Transverse colon (tissue), 4 donors: ENCODE measurements at places on chromosomes 5 and 9.
A peak's percentile ranks its signal among the peaks of the same experiment; 100 is the strongest.

GRCh38 chr5:113384782-113385285 is 50.0 kb downstream of the TSSK1B start:
- DNase-seq, result no peak
- H3K4me1 ChIP-seq, result no peaks in the 10 kb centered on the region
- H3K4me3 ChIP-seq, result no peak overlapping the region
- H3K27ac ChIP-seq, result no peak overlapping the region
- H3K27me3 ChIP-seq, result no peaks in the 10 kb centered on the region

GRCh38 chr5:110853267-110853666 is 114.5 kb downstream of the SLC25A46 start:
- no peak overlapping the region for H3K27ac ChIP-seq
- no peak for DNase-seq
- no peaks in the 10 kb centered on the region for H3K4me1 ChIP-seq
- H3K4me3 ChIP-seq, result no peak overlapping the region

DNA sequence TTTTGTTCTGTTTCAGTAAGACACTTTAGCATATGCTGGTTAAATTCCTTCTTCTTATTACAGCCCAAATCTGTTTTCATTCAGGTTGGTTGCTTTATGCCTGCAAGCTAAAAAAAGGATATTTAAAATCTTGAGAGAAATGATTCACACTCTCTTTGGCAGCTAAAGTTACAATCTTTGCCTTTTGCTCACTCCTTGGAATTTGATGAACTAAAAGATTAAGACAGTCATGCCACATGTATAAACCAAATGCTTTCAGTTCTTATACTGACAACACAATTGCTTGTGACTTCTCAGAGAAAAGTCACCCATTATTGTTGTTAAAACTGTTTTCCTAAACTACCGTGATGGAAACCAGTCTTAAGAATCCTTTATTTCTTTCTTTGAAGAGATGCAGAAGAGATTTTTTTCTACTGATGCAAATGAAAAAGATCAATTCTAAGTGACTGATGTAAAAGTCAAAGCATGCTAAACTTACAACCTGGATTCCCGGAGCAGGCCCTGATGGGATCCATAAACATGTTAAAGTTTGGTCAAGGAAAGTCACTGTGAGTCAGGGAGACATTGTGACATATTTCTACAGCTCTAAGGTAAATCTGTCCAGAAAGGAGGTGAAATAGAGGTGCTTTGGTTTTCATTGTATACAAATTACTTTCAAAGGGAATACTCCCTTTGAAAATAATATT is 144.2 kb upstream of the CDH10 start:
- H3K27me3 ChIP-seq, result no peaks in the 10 kb centered on the region
- H3K36me3 ChIP-seq, result no peaks in the 10 kb centered on the region
- DNase-seq, result no peak

GRCh38 chr5:172951371-172952033 is 7.7 kb upstream of the RPL26L1 start:
- H3K4me1 ChIP-seq, result no peaks in the 10 kb centered on the region
- H3K27ac ChIP-seq, result no peak overlapping the region
- DNase-seq, result no peak
- H3K4me3 ChIP-seq, result no peak overlapping the region

DNA sequence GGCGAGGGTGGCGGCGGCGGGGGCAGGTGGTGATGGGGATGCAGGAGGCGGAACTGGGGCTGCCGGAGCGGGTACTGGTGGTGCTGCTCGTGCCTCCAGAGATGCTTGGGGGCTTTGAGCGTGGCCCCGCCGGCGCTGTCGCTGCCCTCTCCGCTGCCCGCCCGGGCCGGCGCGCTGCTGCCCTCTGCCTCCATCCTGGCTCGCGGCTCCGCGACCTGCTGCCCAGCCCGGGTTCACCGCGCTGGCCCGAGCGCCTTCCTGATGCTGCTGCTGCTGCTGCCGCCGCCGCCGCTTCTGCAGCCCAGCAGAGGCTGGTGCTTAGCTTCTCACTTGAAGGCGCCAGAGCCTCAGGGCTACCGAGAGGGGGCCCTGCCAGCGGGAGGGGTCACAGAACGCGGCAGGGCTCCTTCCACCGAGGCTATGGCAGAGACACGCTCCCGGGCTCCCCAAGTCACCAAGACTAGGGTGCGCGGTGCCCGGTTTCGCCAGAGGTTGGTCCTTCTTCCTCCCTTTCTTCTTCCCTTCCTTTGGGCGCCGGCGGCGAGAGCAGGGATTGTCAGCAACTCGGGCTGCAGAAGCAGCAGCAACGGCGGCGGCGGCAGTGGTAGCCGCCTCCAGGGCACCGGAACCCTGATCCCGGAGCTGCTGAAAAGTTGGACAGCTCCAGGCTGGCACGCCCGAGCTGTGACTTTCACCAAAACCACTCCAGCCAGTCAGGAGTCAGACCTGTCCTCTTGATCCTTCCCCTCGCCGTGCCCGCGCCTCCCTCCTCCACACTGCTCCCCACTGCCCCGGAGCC is at the start of gene PDE4D:
TSS of gene PDE4D (minus strand) at position 298 of the 799 bp plus-strand sequence.
- H3K36me3 ChIP-seq, result no peaks in the 10 kb centered on the region
- peaks cover 56% of the 10 kb centered on the region for H3K27me3 ChIP-seq
- DNase-seq, result peak; percentile 19
- H3K4me3 ChIP-seq, result peak within 1 kb of the TSS; percentile 12
- H3K27ac ChIP-seq, result no peak within 1 kb of the TSS

DNA sequence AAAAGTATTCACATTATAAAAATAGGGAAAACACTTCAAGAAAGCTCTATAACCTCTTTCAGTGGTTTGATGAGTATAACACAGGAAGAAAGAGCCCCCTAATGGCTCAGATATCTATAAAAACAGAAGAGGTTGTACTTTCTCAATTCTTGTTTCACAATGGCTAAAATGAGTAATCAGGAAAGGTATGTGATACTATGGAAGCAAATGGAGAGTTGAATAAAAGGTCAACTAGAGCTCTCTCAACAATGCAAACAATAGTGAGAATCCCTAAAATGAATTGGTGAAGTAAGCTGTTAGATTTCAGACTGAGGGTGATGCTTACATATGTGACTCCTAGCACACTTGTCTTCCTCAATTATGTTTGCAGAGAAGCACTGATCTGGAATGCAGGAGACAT is 584.6 kb upstream of the CDH18 start:
- H3K36me3 ChIP-seq, result no peaks in the 10 kb centered on the region
- H3K4me1 ChIP-seq, result no peaks in the 10 kb centered on the region
- no peak for DNase-seq
- no peaks in the 10 kb centered on the region for H3K27me3 ChIP-seq
- no peak overlapping the region for H3K4me3 ChIP-seq
- no peak overlapping the region for H3K27ac ChIP-seq

DNA sequence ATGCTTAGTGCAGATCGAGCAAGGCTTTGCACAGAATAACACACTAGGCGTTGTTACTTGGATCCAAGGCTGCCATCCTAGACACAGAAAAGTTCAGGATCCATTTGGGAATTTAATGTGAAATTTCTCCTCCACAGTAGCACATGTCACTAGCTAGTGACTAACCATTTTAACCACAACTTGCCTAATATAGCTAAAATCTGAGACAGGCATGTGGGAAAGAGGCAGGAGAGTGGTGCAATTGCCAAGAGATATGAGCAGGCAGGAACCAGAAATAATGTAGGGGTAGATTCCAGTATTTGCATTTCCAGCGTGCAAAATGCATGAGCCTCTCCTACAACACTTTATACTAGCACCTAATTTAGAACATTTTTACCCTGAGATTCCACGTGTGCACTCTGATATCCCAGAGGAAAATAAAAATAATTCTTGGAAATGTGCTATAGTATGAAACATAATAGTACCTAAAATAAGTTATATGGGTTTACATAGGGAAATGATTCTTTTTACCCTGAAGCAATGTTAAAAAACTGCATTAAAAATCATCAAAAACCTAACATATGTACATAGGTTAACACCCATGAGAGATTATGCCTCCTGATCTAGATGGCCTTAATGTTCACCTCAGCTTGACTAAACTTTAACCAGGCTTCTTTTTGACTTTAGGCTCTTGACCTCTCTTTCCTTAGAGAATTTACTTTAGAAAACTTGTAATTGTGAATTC is 1230.6 kb upstream of the NUDT12 start:
- no peak overlapping the region for H3K27ac ChIP-seq
- no peaks in the 10 kb centered on the region for H3K36me3 ChIP-seq
- H3K4me3 ChIP-seq, result no peak overlapping the region
- no peak for DNase-seq

- H3K27me3 ChIP-seq, result no peaks in the 10 kb centered on the region
- H3K36me3 ChIP-seq, result no peaks in the 10 kb centered on the region
- no peak overlapping the region for H3K4me3 ChIP-seq
- H3K27ac ChIP-seq, result no peak overlapping the region
- H3K4me1 ChIP-seq, result no peaks in the 10 kb centered on the region
These were observed 547.3 kb upstream of the C9orf72 start for GRCh38 chr9:28120626-28121025.

GRCh38 chr9:30522061-30522460 is 1862.4 kb upstream of the ACO1 start:
- no peak overlapping the region for H3K27ac ChIP-seq
- H3K27me3 ChIP-seq, result no peaks in the 10 kb centered on the region
- no peak overlapping the region for H3K4me3 ChIP-seq
- no peak for DNase-seq
- H3K36me3 ChIP-seq, result no peaks in the 10 kb centered on the region
- H3K4me1 ChIP-seq, result no peaks in the 10 kb centered on the region

DNA sequence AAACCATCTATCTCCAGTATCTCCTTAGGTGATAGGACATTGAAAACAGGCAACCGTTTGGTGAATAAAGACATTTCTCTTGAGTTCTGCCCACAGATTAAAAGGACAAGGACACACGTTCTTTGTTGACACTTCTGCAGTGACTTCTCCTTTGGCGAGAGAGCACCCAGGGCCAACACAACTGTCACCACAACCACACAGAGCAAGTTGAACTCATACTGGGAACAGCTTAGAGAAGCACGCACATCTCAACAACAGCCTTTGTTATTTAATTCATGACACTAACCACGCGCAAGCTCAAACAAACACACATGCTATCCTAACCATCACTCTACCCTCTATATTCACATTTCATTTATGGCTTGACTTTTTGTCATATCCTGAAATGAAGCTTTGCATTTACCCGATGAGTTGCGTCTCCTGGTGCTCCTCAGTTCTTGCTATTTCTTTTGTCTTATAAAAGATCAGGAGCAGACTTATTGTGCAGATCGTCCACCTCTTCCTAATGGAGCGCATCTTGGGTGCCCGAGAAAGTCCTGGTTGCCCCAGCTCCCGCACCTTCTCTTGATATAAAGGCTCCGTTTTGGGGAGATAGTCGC is 543 bp downstream of the ST8SIA4 start:
- DNase-seq, result no peak
- H3K27me3 ChIP-seq, result peaks cover 48% of the 10 kb centered on the region
- peaks cover 16% of the 10 kb centered on the region for H3K4me1 ChIP-seq
- peak overlapping the region; percentile 16 for H3K4me3 ChIP-seq
- H3K27ac ChIP-seq, result peak overlapping the region; percentile 78

DNA sequence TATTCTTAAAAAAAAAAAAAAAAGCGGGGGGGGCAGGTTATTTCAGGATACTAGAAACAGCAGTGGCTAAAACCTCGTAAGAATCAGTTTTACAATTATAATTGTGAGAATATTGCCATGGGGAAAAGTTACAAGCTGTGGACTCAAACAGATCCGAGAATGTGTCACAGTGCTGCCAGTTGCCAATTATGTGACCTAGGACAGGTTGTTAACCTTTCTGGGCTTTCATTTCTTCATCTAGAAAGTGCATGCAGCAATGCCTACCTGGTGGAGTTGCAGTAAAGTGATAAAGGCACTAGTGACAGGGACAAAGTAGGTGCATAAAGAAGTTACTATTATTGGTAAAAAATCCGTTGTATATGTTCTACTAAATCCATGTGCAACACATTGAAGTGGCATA is 75.8 kb downstream of the CDH6 start:
- no peak for DNase-seq
- H3K27ac ChIP-seq, result no peak overlapping the region
- H3K36me3 ChIP-seq, result no peaks in the 10 kb centered on the region
- H3K4me1 ChIP-seq, result peaks cover 5% of the 10 kb centered on the region
- H3K27me3 ChIP-seq, result no peaks in the 10 kb centered on the region
- no peak overlapping the region for H3K4me3 ChIP-seq

DNA sequence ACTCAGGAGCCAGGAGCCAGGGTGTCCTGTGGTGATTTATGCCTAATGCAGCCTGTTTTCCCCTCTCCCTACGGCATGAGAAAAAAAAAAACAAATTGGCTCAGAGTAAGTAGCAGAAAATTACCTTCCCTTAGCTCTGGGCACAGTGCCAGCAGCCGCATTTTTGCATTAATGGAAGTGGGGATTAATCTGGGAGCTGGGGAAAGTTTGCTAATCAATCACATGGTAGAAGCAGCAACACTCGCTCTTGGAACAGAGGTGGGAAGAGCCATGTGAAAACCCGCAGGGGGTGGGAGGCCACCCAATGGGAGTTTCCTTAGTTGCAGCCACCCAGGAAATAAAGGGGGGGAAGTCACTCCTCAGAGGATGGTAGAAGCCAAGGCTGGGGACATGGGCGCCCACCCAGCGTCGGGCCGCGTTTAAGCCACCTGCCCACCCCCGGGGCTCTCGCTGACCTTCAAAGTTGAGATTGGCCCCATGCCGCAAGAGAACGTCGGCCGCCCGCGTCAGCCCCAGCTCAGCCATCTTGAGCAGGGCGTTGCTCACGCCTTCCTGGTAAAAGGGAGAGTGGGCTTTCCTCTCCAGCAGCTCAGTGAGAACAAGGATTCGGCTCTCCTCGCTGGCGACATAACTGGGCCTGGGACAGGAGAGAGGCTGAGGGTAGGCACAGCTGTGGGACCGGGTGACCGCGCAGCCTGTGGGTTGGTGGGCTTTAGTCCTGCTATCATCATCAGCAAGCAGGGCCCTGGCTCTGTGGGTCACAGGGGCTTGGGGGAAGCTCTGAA is 1.7 kb downstream of the ASB6 start:
- no peak for DNase-seq
- H3K36me3 ChIP-seq, result peaks cover 7% of the 10 kb centered on the region
- no peaks in the 10 kb centered on the region for H3K27me3 ChIP-seq
- no peak overlapping the region for H3K27ac ChIP-seq
- no peak overlapping the region for H3K4me3 ChIP-seq
- peaks cover 12% of the 10 kb centered on the region for H3K4me1 ChIP-seq

DNA sequence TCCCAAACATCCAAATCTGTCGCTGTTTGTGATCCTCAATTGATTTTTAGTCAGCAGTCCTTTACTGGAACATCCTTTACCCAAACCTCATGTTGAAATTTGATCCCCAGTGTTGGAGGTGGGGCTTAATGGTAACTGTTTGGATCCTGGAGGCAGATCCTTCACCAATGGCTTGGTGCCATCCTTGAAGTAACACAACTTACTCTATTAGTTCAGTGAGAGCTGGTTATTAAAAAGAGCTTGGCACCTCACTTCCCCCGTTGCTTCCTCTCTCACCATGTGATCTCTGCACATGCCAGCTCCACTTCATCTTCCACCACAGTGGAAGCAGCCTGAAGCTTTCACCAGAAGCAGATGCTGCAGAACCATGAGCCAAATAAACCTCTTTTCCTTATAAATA is 40.3 kb downstream of the DNAJB5 start:
- H3K36me3 ChIP-seq, result no peaks in the 10 kb centered on the region
- H3K4me1 ChIP-seq, result no peaks in the 10 kb centered on the region
- no peak overlapping the region for H3K4me3 ChIP-seq
- DNase-seq, result no peak
- no peaks in the 10 kb centered on the region for H3K27me3 ChIP-seq

- no peaks in the 10 kb centered on the region for H3K36me3 ChIP-seq
- no peaks in the 10 kb centered on the region for H3K27me3 ChIP-seq
- H3K4me3 ChIP-seq, result no peak overlapping the region
- H3K27ac ChIP-seq, result peak overlapping the region; percentile 99
- peak; percentile 87 for DNase-seq
These were observed 53.4 kb downstream of the SLC22A5 start for GRCh38 chr5:132422720-132423437.

GRCh38 chr9:128705051-128705965 is 3.0 kb downstream of the PKN3 start:
- H3K4me1 ChIP-seq, result peaks cover 5% of the 10 kb centered on the region
- no peak for DNase-seq
- H3K4me3 ChIP-seq, result no peak overlapping the region
- H3K27me3 ChIP-seq, result no peaks in the 10 kb centered on the region
